ENCODE measurements at places on chromosomes 4 and X.

GRCh38 chrX:15207994-15208393, 61.9 kb downstream of the ASB9 start:
- DNase-seq, result peak; percentile 1

- no peak for DNase-seq
Measured at GRCh38 chr4:93092765-93093164, 735.8 kb upstream of the ATOH1 start.

GRCh38 chr4:54872261-54872660, 214.5 kb downstream of the KIT start:
- DNase-seq, result no peak

- DNase-seq, result no peak
Measured at GRCh38 chr4:106353786-106354185, 14.8 kb downstream of the GIMD1 start.

DNA sequence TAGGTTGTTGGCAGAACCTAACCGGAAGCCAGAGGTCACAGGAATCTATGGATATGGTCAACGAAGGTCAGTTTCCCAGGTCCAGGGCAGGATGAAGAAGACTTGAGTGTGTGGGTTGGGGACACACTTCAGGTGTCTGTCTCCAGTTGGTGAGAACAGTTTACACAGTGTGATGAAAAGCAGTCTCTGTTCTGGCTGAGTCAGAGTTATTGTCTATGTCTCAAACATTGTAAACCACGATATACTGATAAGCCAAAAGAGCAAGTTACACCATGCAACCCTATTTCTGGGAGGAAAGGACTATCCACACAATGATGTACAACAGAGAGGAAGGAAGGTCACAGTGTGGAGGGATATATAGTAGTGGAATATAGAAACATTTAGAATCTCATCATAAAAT, 187.1 kb upstream of the C1QTNF7 start:
- no peak for DNase-seq

DNA sequence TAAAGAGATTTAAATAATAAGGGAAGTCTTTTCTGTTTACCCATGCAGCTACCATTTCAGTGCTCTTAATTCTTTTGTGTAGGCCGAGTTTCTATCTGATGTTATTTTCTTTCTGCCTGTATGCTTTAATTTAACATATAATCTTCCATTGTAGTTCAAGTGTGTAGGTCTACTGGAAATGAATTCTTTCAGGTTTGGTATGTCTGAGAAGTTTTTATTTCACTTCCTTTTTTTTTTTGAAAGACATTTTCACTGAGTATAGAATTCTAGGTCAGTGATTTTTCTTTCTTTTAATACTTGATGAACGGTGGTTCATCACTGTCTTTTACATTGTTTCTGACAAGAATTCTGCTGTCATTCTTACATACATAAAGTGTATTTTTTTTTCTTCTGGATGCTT, 42.1 kb downstream of the VAMP7 start:
- DNase-seq, result no peak
